HCEC 1CT (cell line): ENCODE measurements at places on chromosomes 11 and 22.

DNA sequence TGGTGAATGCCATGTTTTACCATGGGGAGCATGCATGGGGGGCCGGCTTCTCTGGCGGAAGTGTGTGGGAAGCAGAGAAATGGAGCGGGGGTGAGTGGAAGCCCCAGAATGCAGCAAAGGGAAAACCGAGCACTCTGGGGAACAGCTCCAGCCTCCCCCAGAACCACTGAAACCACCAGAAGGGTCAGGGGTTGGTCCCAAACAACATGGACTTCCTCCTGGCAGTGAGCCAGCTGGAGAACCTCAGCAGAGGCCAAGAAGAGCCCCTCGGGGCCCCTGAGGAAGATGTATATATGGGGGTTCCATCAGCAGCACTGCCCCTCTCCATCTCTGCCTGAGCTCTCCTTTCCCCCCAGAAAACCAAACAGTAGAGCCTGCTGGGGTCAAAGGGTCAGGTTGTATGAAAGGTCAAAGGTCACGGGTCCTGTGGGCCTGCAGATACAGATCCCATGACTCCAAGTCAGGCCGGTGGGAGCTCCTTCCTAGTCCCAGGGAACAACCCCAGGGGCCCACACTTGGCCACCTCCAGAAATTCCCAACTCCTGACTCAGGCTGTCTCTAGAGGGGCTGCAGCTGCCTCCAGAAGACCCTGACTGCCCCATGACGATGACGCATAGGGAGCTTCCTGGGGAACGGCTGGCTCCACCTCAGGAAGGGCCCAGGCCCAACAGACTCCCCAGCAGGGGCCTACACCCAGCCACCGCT is 48.5 kb upstream of the TIMP3 start:
- no peak for DNase-seq

DNA sequence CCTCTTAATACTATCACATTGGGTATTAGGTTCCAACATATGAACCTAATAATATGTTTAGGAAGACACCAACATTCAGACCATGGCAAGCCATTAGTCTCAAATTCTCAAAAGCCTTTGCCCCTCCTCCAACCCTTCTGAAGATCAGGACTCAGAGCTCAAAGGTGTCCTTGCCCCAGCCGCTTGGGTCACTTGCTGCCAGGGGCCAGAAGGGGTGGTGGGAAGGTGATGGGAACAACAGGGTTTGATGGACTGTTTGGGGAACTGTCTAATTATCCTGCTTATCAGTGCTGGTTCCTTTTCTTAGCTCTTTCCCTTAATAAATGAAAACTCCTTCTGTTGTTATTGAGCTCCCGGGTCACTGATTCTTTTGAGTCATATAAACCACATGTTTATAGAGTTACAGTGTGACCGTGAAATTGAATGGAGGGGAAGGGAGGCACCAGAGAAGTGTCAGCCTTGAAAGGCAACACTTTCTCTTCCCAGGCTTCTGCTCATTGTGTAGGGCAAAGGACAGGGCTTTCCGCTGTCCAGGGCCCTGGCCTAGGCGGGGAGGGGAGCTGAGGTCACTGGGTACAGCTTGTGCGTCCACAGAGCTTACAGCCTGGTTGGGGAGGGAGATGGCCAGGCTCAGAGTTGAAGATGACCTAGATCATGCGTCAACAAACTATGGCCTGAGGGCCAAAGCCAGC is 105.1 kb downstream of the FBXO7 start:
- DNase-seq, result no peak

GRCh38 chr11:102676084-102676483 is 29.5 kb downstream of the MMP27 start:
- DNase-seq, result no peak

DNA sequence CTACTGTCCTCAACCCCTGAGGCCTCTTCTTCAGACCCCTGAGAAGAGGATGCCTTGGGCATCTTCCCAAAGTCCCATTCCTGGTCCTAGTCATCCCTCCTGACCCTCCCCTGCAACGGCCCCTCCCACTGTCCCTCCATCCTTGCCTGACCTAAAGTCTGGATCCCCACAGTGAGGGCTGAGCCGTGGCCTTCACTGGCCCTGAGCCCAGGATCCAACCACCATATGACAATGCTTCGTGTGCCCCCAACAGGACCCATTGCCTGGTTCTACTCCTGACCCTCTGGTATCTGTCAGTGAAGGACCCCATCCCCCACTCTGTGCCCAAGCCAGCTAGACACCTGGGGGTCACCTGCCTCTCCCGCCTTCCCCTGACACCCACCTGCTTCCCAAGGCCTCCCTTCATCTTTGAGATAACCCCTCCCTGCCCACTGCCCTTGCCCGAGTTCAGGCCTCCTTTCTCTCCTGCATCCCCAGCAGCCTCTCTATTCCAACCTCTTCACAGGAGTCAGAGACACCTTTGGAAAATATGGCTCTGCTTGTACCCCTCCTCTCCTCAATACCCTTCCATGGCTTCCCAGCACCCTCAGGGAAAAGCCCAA is 48.0 kb downstream of the LRRC32 start:
- no peak for DNase-seq

DNA sequence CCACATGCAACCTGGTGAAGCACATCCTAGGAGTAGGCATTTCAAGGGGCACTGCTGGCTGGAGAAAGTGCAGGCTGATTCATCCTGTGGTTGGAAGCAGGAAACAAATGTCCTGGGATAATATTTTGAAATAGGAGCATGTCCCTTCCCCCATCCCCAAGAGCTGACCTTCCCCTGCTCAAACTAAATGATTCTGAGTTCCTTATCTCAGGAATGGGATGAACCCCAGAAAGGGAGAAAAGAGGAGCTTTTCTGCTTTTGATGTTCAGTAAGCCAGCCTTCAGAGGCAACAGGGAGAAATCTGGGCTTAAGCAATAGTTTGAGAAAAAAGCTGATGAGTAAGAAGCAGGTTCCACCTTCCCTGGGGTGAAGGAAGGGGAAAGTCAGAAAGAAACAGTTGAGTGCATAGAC is 19.5 kb upstream of the SPON1 start:
- DNase-seq, result peak; percentile 64
